ENCODE measurements at places on chromosomes 11 and 22. TPM values are rescaled to one million over a fixed set of nuclear protein-coding genes. Genes with fewer than 3 reads are reported as not detected.

DNA sequence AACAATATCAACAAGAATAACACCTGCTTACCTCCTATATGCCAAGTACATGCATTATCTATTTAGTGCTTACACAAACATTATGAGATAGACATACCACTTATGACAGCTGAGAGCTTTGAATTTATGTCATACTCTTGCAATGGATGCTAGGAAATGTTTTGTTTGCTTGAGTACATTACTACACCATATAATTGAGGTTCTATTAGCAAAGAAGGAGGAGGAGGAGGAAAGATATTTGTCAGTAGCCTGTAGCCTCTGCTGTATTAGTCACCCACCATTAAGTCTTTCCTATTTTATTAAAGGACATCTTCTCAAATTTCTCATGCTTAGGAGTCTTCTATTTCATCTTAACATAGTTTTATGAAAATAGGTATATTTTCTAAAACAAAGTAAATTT, 6.4 kb downstream of the ANO5 start:
- peaks cover 7% of the 10 kb centered on the region for H3K27me3 ChIP-seq
- DNase-seq: no peak
- no peak overlapping the region for H3K27ac ChIP-seq
- H3K36me3 ChIP-seq: no peaks in the 10 kb centered on the region

NRIP3 gene
- total RNA-seq: 5.5 TPM

GRCh38 chr22:44483878-44484277, 14.2 kb downstream of the RTL6 start:
- H3K36me3 ChIP-seq: no peaks in the 10 kb centered on the region
- H3K27me3 ChIP-seq: no peaks in the 10 kb centered on the region
- peaks cover 6% of the 10 kb centered on the region for H3K4me1 ChIP-seq
- no peak overlapping the region for H3K27ac ChIP-seq
- DNase-seq: no peak
- H3K4me3 ChIP-seq: no peak overlapping the region

GRCh38 chr11:73170140-73170539, 28.0 kb upstream of the FCHSD2 start:
- no peak overlapping the region for H3K27ac ChIP-seq
- H3K4me3 ChIP-seq: no peak overlapping the region
- H3K27me3 ChIP-seq: peaks cover 7% of the 10 kb centered on the region
- DNase-seq: no peak
- H3K36me3 ChIP-seq: no peaks in the 10 kb centered on the region
- H3K4me1 ChIP-seq: peaks cover 2% of the 10 kb centered on the region

- no peaks in the 10 kb centered on the region for H3K4me1 ChIP-seq
- DNase-seq: no peak
- H3K27ac ChIP-seq: no peak overlapping the region
Observed at GRCh38 chr11:129613071-129613470, 202.6 kb upstream of the TMEM45B start.

- H3K4me3 ChIP-seq: no peak overlapping the region
- no peaks in the 10 kb centered on the region for H3K36me3 ChIP-seq
- no peak overlapping the region for H3K27ac ChIP-seq
- H3K4me1 ChIP-seq: peaks cover 22% of the 10 kb centered on the region
- DNase-seq: no peak
Observed at GRCh38 chr11:75767228-75767572, 1.4 kb upstream of the DGAT2 start.

SART1 gene
- total RNA-seq: 98.5 TPM

DNA sequence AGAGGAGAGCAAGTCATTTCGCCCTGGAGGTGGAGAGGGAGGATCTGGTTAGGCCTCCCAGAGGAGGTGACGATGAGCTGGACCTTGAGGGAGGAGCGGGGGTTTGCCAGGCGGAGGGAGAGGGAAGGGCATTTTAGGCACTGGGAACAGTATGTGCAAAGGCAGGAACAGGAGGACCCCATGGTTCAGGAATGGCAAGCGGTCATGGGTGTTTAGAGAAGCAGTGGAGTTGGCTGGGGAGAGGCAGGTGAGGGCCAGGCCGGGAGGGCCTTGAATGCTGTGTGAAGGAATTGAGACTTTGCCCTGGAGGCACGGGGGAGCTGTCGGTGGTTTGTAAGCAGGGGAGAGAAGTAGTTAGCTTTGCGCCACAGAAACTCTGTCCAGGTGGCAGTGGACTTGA, 10.3 kb downstream of the PRDM11 start:
- H3K27me3 ChIP-seq: no peaks in the 10 kb centered on the region
- no peak for DNase-seq
- H3K27ac ChIP-seq: no peak overlapping the region
- no peaks in the 10 kb centered on the region for H3K4me1 ChIP-seq
- no peak overlapping the region for H3K4me3 ChIP-seq

DBX1 gene
- not detected for total RNA-seq
